ENCODE measurements at places on chromosomes 1 and 21.

- DNase-seq = no peak
Measured at GRCh38 chr1:180193141-180194047, 36.7 kb upstream of the LHX4 start.

DNA sequence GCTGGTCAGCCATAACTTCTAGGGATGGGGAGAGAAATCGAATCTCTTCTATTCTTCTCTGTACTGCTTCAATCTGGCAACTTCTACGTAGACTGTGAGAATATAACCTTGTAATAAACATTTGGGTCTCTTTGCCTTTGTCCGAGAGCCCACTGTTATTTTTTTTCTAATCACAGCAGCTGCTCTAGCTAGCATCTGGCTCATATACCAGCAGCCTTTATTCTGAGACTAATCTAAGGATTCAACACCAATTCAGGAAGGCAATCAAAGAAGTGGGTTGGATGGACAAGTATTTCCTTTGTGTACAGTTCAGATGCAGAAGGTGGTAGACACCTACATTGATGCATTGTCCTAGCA, 15.6 kb downstream of the PCP4 start:
- DNase-seq = no peak

DNA sequence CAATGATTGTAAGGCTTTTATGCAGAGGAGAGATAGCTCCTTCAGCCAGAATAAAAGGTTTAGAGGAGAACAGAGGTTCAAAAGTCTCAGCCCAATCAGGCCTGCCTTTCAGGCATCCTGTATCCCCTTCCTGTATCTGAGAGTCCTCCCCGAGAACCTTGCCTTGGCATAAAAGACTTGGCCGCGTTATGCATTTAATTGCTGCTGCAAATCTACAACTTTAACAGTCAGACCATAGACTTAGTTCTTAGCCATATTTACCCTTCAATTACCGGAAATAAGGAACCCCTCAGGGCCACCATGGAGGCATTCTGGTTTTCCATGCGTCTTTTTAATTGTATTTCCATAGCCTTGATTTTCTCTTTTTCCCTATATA, 18.3 kb upstream of the HYI start:
- DNase-seq = no peak

GRCh38 chr1:55793856-55794255, 578.7 kb upstream of the USP24 start:
- no peak for DNase-seq

GRCh38 chr21:39581414-39581813, 31.3 kb upstream of the B3GALT5 start:
- no peak for DNase-seq

DNA sequence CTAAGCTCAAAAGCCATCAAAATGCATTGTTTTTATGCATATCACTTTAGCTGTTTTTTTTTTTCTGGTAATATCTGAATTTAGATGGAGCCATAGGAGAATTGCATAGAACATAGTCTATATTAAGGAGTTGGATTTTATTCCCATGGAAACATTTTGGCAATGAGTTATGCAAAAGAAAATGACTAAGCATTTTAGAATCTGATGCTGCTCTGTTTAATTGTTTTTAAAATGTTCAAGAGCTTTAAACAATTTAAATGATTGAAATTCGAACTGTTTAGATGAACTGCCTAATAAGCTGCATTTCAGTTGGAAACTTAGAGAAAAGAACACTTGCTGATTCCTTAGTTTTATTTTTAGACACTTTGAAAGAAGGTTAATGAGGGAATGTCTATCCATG, 1531.5 kb upstream of the B3GALT2 start:
- DNase-seq = no peak

- no peak for DNase-seq
Measured at GRCh38 chr1:23039308-23039826, 20.1 kb downstream of the KDM1A start.

DNA sequence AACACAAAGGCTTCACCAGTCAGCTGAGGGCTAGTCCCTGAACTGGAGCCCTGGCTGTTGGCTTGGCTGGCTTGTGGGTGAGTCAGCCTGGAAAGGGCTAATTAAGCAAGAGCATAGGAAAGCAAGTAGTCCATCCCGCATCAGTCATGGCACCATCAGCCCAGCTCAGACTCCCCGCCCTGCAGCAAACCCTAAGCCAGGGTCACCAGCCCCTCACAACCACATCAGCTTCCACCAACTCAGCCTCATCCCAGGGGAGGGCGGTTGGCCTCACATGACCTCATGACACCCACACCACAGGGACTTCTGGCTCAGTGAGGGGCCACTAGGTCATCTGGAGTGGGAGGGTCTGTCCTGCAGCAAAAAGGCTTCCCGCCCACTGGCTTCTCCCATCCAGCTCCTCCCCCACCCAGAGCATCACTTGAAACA, 7.0 kb upstream of the SPATC1L start:
- no peak for DNase-seq

- peak; percentile 84 for DNase-seq
Measured at GRCh38 chr1:183470147-183470960, 1.9 kb upstream of the SMG7 start.

GRCh38 chr1:84156210-84156621, 12.1 kb downstream of the PRKACB start:
- no peak for DNase-seq

DNA sequence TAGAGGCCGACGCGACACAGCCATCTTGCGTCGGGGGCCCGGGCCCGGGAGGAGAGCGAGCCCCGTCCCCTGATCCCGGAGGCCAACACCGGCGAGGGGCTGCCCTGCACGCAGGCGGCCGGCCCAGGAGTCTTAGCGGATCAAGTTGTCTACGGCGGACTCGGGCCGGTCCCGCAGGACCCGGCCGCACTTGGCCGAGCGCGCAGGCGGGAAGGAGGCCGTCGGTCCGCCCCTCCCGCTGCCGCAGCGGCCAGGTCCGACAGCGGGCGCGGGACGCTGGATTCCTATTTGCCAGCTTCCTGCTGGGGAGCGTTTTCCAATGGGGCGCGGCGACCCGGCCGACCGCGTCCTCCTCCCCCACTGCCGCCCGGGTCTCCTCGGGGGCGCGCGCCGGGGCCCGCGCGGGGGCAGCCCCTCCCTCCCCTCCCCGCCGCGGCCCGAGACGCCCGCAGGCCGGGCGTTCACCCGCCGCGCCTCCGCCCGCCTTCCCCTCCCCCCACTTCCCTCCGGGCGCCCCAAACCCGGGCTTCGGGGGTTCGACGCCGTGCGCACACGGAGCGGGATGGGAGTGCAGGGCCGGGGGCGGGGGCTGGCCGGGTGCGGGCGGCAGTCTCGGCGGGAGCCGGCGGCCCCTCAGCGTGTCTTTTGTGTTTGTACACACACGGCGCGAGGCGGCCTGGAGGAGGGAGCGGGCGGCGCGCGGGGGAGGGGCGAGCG, 517 bp upstream of the H3-3A start:
- DNase-seq = peak; percentile 70

DNA sequence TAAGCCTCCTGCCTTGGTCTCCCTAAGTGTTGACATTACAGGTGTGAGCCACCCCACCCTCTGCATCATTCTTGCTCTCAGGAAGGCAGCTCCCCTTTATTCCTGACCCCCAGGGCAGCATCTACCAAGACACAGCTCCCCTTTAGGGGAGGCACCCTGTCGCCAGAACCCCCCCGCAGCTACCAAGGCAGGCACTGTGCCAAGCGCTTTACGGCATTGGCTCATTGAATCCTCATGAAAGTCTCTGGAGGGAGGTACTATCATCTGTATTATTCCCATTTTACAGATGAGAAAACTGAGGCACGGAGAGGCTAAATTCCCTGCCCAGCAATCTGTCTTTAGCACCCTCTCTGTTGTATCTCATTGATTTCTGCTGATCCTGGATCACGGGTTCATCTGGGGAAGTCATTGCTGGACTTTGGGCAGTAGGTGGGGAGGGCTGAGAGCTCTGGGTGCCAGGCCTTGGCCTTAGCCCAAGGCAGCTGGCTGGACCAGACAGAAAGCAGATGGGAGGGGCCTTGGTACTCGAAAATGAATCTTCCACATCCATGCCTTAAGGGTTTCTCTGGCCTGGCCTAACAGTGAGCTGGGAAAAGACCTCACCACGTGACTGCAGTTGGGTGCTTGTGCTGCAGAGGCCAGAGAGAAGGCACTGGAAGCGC, 5.9 kb downstream of the PLOD1 start:
- DNase-seq = peak; percentile 70

GRCh38 chr1:117664314-117664713, 58.5 kb downstream of the TENT5C start:
- DNase-seq = no peak

GRCh38 chr1:112729909-112730308, 14.8 kb upstream of the PPM1J start:
- no peak for DNase-seq

GRCh38 chr1:155086856-155087535, 8.4 kb downstream of the EFNA3 start:
- no peak for DNase-seq

DNA sequence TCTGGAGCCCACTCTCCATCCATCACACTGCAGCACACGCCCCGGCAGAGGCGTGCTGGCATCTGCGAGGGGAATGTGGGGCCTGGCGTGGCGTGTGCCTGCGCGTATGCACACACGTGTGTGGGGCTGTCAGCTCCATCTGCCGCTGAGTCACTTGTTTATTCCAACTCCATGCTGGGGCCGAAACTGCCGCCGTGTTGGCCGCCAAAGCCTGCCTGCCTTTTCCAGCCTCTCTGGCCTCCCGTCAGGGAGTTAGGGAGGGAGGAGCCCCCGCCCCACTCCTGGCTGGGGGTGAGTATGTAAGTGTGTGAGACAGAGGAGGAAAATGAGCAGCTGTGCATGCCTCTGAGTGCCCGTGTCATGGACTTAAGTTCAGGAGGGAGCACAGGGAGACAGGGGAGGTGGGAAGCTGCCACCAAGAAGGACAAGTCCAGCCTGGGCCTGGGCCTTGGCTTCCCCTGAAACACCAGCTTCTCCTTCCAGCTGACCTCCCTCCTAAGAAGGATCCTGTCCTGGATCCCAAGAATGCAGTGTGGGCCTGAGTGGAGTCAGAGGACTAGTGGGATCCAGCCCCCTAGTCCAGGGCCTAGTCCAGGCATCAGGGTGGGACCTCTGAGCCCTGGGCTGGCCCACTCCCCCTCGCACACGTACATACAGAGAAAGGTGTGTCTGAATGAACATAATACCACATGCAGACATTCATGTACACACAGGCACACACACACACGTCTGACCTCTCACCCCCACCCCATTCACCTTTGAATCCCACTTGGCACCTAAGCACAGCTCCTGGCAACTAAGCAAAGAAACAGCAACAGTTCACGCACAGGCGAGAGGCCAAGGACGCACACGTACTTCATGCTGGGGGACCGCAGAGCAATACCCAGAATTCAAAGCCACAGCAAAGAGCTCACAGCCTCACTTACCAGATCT, 24.7 kb downstream of the MEF2D start:
- peak; percentile 34 for DNase-seq

DNA sequence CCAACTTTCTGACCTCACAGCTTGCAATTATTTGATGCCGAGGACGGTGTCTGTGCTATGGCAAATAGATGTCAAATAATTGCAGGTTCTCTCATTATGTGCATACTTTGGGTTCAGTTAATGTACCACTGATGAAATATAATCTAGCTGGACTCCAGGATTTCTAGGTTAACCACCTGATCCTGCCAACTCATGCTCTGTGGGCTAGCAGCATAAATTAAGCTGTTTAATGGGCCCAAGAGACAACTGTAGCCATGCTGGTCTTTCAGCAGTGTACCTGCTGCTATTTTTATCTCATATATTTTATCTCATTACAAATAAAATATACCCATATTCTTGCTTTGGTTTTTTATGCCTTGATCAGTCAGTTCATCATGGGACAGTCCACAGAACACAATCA, 43.3 kb upstream of the HP1BP3 start:
- no peak for DNase-seq

DNA sequence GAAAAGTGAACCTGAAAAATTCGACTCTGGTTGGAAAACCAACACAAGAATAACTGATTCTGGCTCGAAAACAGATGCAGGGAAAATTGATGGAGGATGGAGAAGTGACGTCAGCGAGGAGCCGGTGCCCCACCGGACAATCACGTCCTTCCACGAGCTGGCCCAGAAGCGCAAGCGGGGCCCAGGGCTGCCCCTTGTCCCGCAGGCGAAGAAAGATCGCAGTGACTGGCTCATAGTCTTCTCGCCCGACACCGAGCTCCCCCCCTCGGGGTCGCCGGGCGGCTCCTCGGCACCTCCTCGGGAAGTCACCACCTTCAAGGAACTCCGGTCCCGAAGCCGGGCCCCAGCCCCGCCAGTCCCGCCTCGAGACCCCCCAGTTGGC, 1.9 kb downstream of the RUSC1 start:
- no peak for DNase-seq

GRCh38 chr1:203480525-203481084, 5.0 kb downstream of the PRELP start:
- no peak for DNase-seq

GRCh38 chr1:156627313-156627880, 8.2 kb downstream of the HAPLN2 start:
- peak; percentile 58 for DNase-seq

DNA sequence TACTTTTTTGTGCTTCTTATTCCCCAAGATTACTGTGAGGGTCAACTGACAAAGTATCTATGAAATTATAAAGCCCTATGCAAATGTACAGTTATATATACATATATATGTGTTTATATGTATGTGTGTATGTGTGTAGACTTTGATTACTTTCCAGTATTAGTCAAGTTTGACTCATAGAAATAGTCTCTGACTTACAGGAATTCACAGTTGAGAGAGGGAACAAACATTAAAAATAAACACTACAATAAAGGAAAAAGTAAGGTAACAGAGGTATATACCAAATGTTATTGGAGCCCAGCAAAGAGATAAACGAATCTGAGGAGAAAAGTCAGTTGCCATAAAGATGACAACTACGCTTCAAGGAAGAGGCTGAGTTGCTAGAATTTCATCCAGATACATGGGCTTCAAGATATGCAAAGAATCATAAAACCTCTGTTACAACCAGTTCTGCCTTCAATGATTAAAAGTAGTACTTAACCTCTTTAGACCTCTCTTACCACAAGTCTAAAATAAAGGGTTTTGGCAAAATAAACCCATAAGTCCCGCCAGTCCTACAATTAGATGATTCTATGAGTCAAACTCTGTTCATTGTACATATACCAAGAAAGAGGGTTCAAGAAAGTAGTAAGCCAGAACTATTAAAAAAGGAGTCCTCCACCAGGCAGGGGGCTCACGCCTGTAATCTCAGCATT, 7.2 kb downstream of the IFT25 start:
- DNase-seq = no peak

DNA sequence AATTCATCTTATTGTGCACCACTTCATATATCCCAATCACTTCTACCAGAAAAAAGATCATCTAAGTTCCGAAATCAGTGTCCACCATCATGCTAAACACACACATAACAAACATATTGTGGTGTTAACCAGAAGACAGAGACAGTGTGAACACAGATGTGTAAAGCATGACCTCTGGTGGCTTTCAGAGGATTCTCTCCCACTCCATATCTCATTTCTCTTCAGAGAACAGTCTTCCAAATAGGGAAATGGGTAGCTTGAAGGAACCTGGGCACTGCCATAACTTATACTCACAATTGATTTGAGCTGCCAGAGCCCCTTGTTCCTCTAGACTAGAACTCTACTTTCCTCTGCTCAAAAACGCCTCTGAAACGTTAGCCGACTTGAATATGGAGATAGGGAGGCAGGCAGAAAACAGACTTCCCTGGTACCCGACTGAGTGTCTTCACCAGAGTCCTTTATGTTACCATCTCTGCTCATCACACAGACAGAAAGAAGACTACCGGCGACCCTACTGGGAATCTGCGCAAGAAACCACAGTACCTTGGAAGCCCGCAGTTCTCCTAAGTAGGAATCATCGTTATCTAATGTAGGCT, 1.8 kb upstream of the ELAPOR1 start:
- DNase-seq = peak; percentile 51
